Stimulated activated CD4-positive, alpha-beta T cell treated with anti-CD3 and anti-CD28 coated beads, TNF-alpha, amount 100 ng/mL, for 1 hour (primary cell): ENCODE measurements at places on chromosomes 7 and 10.

- no peak for DNase-seq
Observed at GRCh38 chr10:87794285-87794684, 23.7 kb downstream of the ATAD1 start.

- DNase-seq: no peak
Observed at GRCh38 chr10:120270906-120271305, 186.1 kb upstream of the PLPP4 start.

GRCh38 chr10:56469482-56469881, 108.4 kb upstream of the ZWINT start:
- DNase-seq: no peak

GRCh38 chr7:45701701-45702510, 127.7 kb downstream of the ADCY1 start:
- DNase-seq: no peak

DNA sequence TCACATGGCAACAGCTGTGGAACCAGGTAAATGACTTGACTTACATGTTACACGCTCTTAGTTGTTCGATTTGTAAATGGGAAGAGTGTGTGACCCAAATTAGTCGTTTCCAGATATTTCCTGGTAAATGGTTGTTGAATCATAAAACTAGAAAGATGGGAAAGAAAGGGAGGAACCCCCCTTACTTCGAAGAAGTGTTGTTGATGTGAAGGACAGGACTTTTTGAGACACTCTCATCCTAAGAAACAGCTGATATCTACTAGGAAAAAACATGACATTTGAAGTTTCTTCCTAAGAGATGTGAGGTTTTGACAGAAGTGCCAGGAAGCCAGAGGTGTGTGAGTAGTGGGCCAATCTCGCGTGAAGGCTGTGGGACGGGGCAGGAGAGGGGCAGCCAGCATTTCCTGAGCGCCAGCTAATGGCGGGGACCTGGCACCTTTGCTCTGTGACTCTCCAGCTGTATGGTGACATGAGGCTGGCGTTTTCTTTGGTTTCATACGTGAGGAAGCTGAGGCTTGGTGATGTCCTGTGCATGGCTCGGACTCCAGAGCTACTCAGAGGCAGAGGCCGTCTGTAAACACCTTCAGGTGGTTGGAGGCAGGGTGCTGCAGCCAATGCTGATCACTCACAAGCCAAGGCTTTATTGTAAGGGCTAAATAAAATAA, 53.7 kb downstream of the IKZF1 start:
- no peak for DNase-seq

- DNase-seq: no peak
Observed at GRCh38 chr7:150736864-150737263, 354 bp upstream of the GIMAP5 start.

- DNase-seq: no peak
Observed at GRCh38 chr7:24910551-24911212, 69.3 kb downstream of the OSBPL3 start.

DNA sequence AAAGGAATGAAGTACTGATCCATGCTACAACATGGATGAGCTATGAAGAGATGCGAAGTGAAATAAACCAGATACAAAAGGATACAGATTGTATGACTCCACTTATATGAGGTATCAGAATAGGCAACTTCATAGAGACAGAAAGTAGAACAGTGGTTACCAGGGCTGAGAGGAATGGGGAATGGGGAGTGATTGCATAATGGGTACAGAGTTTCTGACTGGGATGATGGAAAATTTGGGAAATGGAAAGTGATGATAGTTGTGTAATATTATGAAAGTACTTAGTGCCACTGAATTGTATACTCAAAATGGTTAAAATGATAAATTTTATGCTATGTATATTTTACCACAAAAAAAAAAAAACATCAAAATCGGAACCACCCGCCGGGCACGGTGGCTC, 3.9 kb downstream of the ATXN7L1 start:
- DNase-seq: no peak

GRCh38 chr10:133454204-133454893, 604 bp downstream of the SCART1 start:
- no peak for DNase-seq

GRCh38 chr10:122966879-122967278, 12.9 kb upstream of the C10orf88 start:
- DNase-seq: no peak

GRCh38 chr10:130174328-130174727, 38.1 kb downstream of the GLRX3 start:
- DNase-seq: no peak

- DNase-seq: no peak
Observed at GRCh38 chr7:143882020-143882603, 19.9 kb downstream of the TCAF1 start.

GRCh38 chr7:143300959-143301935, 13.1 kb downstream of the CASP2 start:
- DNase-seq: no peak

DNA sequence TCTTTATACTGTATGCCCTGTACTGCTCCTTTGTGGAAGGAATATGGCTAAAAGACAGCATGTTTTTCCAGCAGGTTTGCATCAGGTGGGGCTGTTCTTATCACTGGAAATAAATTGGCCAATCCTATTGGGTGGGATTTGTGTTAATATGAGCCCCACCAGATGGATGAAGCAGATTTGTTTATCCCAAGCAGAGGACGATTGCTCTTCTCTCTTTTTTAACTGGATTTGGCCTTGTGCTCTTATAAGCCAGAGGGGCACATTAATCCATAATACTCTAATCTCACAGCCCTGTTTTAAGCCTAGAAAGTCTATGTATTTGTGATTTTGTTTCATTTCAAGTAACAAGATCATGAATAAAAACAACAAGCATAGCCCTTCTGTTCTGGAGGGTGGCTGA, 240.1 kb upstream of the ADARB2 start:
- no peak for DNase-seq
